Stimulated activated CD4-positive, alpha-beta T cell treated with anti-CD3 and anti-CD28 coated beads, Interleukin-4, amount 100 ng/mL, for 1 hour (primary cell): ENCODE measurements at places on chromosomes 11 and 22.

- no peak for DNase-seq
Observed at GRCh38 chr11:94647926-94648325, 80.8 kb downstream of the PIWIL4 start.

DNA sequence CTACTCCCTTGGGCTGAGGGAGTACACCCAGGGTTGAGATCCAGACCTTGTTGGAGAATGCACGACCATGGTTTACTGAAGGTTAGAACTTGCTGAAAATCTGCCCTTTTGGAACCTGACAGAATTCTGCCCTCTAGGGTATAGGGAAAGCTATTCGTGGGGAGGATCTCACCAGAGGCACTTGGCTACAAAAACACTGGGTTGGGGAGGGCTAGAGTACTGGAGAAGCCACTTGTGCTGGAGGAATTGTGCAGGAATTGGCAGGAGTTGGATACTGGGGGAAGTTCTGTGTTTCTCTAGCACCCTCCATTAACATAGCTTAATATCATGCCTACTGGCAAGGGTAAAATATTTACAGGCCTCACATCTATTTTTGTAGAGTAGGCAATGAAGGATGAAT is 55.8 kb downstream of the PPME1 start:
- DNase-seq, result no peak

DNA sequence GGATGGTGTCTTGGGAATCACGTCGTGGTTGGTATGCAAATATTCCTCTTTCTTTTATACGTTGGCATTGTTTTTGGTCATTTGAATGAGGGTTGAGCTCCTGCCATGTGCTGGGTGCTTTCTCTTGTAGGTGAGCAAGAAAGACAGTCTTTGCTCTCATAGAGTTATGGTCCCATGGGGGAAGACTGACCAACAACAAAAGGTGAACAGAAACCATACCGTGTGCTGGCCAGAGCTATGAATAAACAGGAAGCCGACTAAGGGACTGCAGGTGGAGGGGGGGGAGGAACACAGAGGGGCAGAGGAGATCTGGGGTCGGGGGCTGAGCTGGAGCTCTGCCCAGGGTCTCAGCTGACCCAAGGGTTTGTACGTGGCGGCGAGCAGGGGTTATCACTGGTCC is 245.3 kb downstream of the CTTN start:
- DNase-seq, result no peak

DNA sequence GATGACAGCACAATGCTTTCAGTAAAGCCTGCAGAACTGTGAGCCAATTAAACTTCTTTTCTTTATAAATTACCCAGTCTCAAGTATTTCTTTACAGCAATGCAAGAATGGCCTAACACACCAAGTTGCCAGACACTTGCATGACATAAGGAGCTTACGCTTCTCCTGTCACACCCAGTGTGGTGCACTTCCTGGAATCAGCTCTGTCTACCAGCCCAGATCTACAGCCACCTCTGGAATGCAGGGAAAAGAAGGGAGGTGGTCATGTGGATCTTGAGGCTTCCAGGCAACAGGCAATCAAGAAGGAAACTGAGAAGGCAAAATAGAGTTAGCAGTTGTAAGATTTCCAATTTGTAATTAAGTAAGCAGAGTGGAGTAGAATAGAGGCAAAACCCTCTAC is 37.4 kb upstream of the SESN3 start:
- DNase-seq, result no peak

GRCh38 chr22:19962246-19962908 is 20.8 kb upstream of the TXNRD2 start:
- peak; percentile 54 for DNase-seq

GRCh38 chr22:49349181-49349835 is 478.4 kb downstream of the BRD1 start:
- DNase-seq, result no peak

GRCh38 chr11:104858882-104859775 is 39.1 kb downstream of the CASP12 start:
- DNase-seq, result no peak

GRCh38 chr22:30865656-30866055 is 102.9 kb downstream of the MORC2 start:
- DNase-seq, result no peak

GRCh38 chr22:21073023-21073422 is 27.3 kb downstream of the LRRC74B start:
- DNase-seq, result no peak

GRCh38 chr11:8671193-8671612 is 11.3 kb downstream of the TRIM66 start:
- DNase-seq, result no peak

DNA sequence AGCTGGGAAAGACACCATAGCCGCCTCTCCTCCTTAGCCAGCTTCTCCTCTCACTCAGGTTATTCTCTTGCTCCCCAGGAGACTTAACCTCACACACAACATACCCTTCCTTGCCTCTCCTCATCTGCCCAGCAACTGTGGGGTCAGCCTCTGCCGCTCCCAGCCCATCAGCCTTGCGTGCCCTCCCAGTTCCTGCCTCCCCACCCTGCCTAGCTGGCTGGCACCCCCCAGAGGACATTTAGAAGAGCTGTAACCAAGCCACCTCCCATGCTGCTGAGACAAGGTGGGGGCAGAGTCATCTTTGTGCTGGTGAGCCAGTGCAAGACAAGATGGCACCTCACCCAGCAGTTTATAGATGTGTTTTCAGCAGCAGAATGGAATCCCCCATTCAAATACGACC is 38.2 kb downstream of the TOM1 start:
- DNase-seq, result no peak

- DNase-seq, result no peak
Observed at GRCh38 chr22:36204001-36204631, 2.5 kb upstream of the APOL4 start.

DNA sequence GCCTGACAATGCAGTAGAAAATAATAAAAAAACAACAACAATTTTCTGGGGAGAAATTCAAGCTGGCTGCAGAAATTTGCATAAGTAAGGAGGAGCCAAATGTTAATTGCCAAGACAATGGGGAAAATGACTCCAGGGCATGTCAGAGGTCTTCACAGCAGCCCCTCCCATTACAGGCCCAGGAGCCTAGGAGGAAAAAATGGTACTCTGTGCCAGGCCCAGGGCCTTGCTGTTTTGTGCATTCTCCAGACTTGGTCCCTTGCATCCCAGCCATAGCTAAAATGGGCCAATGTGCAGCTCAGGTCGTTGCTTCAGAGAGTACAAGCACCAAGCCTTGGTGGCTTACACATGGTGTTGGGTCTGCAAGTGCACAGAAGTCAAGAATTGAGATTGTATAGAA is 45.5 kb downstream of the MS4A2 start:
- no peak for DNase-seq

DNA sequence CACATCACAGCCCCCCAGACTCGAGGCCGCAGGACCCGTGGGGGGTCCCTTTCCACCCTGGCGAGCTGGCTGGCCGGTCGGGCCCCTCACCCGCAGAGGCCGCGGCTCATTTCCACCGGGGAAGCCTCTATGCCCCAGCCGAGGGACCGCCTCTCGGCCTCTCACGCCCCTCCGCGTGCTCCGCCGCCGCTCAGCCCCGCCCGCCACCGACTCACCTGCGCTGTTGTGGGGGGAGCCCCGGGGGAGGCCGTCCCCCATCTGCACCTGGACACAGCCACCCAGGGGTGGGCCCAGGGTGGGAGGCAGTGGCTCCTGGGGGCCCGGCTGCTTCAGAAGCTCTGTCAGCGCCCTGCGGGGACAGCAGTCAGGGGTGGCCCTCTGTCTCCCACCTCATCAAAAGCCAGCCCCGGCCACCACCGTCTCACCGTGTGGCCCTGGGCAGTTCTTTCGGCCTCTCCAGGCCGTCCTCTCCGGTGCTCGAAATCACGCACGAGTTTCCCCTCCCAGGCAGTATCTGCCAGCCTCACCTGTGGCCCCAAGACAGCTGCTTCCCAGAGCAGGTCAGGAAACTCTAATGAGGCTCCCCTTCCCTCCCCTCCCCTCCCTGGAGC is 3.8 kb downstream of the SHISA8 start:
- DNase-seq, result peak; percentile 38

DNA sequence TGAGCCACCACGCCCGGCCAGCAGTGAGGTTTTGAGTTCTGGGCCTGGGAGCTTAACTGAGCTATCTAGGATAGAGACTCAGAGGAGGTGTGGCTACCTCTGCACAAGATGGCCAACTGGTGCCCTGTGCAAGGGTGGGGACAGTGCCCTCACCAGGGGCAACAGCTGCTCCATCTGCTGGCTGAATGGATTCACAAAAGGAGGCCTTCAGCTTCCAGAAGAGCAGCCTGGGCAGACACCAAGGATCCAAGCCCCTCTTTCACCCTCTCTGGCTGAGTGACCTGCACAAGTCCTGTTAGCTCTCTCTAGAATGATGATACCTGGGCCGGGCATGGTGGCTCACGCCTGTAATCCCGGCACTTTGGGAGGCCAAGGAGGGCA is 33.5 kb upstream of the BAIAP2L2 start:
- no peak for DNase-seq

DNA sequence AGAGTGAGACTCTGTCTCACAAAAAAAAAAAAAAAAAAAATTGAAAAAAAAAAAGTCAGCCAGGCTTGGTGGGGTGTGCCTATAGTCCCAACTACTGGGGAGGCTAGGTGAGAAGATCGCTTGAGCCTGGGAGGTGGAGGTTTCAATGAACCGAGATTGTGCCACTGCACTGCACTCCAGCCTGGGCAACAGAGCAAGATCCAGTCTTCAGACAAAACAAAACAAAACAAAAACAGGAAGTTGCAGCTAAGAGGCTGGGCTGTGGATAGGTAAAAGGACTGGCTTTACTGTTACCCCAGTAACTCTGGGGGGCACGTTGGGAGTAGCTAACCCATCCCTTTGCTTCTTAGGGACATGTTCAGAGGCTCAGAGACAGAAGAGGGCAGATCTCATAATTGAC is 6.3 kb upstream of the PC start:
- DNase-seq, result no peak

DNA sequence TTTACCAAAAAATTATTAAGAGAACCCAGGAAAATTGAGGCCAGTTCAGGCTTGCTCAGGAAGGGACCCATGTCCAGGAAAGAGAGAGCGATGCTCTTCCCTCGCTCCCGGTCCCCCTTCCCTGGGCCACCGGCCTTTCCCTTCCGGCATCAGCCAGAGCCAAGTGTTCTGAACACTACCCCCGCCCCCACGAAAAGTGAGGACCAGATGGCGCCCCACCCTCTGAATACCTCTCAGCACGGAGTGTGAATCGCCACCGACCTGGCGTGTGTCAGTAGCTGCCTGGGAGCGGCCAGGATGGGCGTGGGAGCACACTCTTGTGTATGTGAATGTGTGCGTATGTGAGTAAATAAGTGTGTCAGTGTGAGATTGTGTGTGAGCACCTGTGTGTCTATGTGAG is 20.2 kb downstream of the RPS6KA4 start:
- no peak for DNase-seq

DNA sequence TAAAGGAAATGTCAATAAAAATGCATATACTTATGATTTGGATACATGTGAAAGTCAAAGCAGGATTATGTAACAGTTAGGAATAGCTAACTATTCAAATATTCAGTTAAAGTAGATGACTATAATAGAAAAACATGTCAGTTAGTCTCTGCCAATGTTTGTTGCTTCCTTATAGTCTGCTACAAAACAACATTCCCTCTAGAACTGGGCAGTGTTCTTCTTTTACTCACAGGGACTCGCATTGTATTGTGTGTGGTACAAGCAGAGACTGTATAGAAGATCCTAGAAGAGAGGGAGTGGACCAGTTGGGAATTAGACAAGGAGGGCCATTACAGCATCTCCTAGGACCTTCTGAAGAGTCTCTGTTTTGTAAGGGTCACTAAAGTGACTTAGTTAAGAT is 10.6 kb downstream of the ACAT1 start:
- no peak for DNase-seq
